NCI-H1436 treated with DMSO at 0.1 percent for 48 hours (cell line): ENCODE measurements at places on chromosomes 12 and 14.

GRCh38 chr12:43921666-43922337 lies 85.9 kb downstream of the TMEM117 start:
- no peak for DNase-seq

GRCh38 chr14:56821805-56822610 lies 11.7 kb upstream of the OTX2 start:
- DNase-seq = no peak

DNA sequence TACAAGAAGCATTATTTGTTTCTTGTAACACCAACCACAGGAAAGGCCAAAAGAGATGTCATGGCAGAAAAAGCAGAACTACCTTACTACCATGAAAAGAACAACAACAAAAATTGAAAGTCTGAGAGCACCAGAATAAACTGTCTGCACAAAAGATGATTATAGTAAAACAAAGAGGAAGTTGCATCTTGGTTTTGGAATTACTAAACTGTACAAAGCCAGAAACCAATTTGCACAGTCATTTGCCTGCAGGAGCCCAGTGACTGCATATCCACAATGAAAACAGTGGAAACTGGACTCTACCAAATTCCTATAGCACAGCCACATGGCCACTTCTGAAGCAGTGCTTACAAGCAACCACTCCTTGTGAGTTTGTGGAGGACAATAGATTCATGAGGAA lies 276.2 kb downstream of the SSPN start:
- no peak for DNase-seq

GRCh38 chr12:113954547-113954946 lies 11.6 kb downstream of the RBM19 start:
- DNase-seq = no peak
